Stimulated activated CD4-positive, alpha-beta T cell treated with anti-CD3 and anti-CD28 coated beads, Interleukin-4, amount 100 ng/mL, for 1 hour (primary cell): ENCODE measurements at places on chromosomes 1 and 21.

DNA sequence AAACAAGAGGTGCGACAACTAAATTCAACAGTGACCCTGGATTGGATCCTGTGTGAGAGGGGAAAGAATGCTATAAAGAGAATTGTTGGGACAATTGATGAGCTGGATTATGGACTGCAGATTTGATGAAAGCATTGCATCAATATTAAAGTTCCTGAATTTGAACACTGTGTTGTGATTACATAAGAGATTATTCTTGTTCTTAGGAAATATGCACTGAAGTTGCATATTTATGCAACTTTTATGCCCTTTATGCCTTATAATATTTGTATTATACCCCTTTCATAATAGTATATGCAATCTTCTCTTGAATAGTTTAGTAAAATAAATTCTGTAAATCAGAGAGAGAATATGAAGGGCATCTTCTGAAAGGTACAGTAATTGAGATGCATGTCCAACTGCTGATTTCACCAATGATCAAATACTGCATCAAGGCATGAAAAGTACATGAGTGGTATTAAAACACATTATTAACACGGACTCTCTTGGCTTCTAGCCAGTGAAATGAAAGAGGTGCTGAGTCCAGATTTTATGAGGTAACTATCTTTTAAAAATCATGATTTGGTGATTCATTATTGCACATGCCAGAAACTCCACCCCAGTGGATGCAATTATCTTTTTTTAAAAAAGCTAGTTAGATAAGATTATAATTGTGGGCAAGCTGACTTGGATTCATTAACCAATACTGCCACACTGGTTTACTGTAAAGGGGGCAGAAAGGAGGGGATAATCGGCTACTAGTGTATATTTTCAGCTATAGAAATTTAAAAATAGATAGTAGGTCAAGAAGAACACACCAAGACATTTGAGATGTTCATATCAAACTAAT is 19.9 kb upstream of the LPAR3 start:
- no peak for DNase-seq

GRCh38 chr1:25705699-25706098 is 89.1 kb downstream of the MAN1C1 start:
- DNase-seq: no peak

- peak; percentile 60 for DNase-seq
These were observed at the start of gene LAX1 for GRCh38 chr1:203765029-203765837. TSS of gene LAX1 (plus strand) at chr1:203765183. CDS start at chr1:203765566, 383 bp downstream.

- no peak for DNase-seq
These were observed 52.4 kb upstream of the WDR26 start for GRCh38 chr1:224486801-224487583.

GRCh38 chr1:229024528-229025130 is 246.3 kb upstream of the RAB4A start:
- peak; percentile 10 for DNase-seq

DNA sequence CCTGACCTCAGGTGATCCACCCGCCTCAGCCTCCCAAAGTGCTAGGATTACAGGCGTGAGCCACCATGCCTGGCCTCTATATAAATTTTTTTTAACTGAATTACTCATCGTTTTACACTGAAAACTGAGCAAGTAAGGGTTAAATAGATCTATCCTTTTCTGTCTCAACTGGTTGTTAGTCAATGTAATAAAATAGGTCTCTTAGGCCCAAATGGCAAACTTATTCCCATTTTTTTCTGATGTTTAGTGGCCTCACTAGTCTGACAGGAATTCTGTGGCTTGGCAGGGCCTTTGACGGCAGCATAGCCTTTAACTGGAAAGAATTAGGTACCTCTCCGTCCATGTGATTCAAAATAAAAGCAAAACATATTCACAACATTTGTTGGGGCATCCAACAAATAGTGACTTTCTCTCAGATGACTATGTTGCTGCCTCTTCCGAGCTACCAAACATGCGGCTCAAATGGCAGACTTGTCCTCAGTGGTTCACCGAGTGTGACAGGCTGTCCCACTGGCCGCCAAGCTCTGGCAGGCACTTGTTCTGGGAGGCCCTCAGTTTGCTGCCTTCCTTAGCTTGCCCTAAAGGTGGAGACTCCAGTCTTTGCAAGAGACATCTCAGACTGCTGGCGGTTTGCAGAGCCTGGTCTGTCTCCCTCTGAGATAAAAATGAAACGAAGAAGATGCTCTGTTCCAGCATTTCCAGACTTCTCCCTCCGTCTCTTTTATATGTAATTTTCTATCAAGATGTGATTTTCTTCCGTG is 17.4 kb downstream of the ATP1A4 start:
- DNase-seq: no peak

DNA sequence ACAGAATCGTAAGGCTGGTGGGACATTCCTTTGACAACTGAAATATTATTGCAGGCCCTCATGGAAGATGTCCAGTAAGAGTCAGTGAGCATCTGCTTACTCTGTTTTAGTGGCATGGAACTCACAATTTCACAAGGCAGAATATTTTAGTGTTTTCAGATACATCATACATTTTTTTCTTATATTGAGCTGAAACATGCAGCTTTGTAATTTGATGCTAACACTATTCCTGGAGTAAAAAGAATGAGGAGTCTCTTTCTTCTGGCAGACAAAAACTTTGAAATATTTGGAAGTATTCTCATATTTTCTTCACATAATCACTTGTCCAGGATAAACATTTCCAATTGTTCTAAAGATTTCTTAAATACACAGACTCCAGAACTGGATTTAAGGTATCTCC is 17.7 kb downstream of the CLDN17 start:
- no peak for DNase-seq
